ENCODE measurements at places on chromosomes 5 and 9.
A peak's percentile ranks its signal among the peaks of the same experiment; 100 is the strongest.

DNA sequence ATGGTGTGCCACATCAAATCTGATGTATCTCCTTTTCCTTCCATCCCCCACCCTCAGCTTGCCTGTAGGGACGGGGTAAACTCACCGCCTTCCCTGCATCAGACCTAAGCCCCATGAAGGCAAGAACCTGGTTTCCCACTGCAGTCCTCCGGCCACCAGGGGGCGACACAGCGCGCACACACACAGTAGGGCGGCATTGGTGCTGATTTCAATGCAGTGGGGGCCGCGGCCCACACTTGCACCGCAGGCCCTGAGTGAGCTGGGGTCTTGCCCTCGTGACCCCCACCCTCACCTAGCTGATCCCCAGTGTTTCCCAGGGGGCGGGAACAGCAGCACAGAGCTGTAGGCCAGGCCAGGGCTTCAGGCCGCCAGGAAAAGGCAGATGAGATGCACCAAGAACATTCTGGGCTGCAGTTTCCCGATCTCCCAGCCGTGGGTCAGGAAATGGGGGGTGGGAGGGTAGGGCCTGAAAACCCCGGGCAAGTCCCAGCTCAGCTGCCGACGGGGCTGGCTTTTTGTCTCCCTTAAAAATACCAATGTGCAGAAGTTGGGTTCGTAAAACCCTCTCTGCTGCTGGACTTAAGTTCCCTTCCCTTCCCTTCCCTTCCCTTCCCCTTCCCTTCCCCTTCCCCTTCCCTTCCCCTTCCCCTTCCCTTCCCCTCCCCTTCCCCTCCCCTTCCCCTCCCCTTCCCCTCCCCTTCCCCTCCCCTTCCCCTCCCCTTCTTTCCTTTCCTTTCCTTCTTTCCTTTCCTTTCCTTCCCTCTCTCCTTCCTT is 19.5 kb downstream of the FAM163B start:
- DNase-seq, result no peak

- DNase-seq, result peak; percentile 13
These were observed 41.9 kb upstream of the FUBP3 start for GRCh38 chr9:130537346-130538050.

DNA sequence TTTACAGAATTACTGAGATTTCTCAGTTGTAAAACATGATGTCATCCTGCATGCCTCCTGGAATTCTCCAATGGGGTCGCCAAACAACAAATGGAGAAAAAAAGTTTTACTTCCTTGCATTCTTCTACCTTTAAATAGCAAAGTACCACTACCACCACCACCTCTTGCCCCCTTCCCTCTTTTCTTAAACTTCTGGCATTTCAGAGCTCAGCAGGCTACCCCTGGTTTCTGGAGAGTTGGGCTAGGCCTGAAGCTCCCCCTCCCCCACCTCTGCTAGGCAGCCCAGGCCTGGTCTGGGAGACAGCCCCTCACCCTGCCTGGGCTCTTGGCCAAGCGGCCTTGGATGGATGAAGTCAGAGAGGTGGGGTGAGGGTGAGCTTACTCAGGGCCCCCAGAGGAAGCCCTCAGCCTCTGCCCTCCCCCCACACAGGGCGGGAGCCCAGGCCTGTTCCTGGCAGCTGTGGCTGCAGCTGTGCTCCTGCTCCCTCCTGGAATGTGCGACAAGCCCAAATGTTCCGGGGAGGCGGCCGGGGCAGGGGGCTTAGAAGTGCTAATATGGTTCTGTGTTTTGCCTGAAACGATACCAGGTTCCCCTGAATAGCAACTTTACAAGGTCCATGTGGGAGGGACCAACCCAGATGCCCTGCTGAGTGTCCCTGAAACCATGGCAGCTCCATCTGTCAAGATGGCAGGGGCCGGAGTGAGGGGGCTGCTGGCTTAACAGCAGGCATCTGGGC is 6.0 kb upstream of the CCIN start:
- DNase-seq, result no peak

GRCh38 chr5:34496260-34496691 is 159.9 kb upstream of the RAI14 start:
- DNase-seq, result no peak

- DNase-seq, result no peak
These were observed 18.4 kb upstream of the ZNF474 start for GRCh38 chr5:122110987-122111386.

DNA sequence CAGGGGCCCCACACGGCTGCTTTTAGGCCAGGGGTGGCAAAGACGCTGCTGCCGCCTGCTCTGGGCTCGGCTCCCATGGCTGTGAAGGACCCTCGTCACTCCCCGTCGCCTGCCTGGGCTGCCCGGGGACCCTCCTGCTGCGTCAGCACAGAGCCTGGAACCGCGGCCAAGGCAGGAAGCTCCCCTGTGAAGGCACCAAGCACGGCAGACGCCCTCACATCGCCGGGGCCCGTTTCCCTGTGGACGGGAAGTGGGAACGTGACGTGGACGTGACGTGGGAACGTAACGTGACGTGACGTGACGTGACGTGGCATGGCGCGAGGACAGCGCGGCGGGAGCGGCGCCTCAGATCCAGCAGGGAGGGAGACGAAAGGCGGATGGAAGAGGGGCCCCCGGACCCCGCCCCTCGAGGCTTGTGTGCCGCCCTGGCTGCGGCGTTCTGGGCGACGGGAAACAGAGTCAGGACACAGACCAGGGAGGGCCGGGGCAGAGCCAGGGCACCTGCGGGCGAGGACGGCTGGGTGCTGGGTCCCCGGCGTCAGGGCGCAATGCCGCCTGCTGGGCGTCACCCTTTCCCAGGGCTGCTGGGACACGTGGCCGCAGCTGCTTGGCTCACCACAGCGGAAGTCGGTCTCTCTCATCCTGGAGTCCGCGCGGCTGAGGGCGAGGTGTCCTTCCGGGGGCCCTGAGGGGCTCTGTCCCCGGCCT is 53.1 kb downstream of the MRPL36 start:
- no peak for DNase-seq

DNA sequence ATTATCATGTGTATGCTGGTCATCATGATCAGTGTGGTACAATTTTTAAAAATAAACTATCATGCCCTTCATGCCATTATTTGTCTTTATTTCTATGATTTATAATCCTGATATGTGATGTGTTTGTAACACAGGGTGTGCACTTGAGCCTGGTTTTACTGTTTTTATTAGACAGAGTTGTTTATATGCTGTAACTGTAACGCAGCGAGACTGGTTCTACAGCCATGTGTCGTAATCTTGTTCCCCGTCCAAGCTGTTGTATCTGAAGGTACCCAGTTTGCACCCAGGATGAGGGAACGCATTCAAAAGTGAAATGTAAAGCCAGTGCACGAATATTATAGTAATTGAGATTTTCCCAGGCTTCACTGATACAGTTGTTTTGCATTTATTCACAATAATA is 28.2 kb downstream of the SNX18 start:
- no peak for DNase-seq

GRCh38 chr9:131464354-131465000 is 38.2 kb upstream of the POMT1 start:
- DNase-seq, result no peak

GRCh38 chr9:99105152-99106043 is 485 bp downstream of the TGFBR1 start:
- peak; percentile 86 for DNase-seq

Measured in inflammatory macrophage treated with lipopolysaccharide for 1 hour (primary cell).